Esophagus squamous epithelium (tissue), 5 donors: ENCODE measurements at places on chromosomes 3 and 15.

- no peak for DNase-seq
Measured at GRCh38 chr3:59981377-59981776, 931.6 kb upstream of the CFAP20DC start.

DNA sequence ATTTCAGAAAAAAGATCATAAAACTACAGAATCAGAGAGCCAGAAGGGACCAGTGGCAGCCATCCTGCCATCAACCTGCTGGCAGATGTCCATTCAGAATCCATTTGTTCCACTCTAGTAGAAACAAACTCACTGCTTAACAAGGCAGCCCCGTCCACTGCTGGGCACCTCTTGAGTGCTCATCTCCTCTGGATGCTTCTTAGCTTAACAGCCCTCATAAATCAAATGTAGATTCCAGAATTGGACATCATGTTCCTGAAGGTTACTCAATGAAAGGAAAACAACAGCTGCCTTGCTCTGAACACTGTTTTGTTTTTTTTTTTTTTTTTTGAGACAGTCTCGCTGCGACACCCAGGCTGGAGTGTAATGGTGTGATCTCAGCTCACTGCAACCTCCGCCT lies 37.3 kb downstream of the ABCC5 start:
- no peak for DNase-seq

DNA sequence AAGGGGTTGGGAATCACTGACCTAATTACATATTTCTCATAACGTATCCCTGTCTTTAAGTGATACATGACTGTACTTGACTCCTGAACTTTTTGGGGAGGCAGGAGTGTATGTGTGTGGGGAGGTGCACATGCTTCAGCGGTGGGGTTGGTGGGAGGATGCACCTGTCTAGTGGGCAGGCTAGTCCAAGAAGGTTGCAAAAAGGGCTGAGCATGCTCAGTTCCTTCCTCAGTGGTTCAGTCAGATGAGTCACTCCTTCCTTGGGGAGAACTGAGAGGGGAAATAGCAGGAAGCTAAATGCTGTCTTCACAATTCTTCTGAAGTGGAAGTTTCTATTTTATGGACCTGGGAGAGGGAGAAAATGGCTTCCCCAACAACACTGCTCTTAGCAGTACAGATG lies 24.6 kb upstream of the AP4E1 start:
- no peak for DNase-seq

DNA sequence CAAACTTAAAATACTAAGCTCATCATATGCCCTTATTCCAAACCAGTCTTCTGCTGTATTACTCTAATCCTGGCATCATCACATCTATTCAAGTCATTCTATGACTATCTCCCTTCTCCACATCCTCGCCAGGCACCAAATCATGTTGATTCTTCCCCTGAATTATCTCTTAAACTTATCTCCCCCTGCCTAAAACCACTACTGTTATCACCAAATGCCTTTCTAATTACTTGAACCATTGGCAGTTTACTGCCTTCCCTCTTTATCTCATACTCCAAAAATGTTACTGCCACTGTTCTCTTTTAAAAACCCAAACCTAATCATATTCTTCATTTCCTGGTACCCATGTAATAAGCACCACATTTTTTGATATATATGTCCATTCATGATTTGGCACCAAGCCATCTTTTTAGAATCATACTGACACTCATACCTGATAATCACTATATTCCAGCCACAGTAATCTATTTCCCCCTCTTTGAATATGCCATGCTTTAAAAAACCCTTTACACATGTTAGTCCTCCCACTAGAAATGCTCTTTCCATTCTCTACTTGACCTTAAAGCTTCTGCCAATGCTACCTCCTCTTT lies 126.8 kb downstream of the PEAK1 start:
- no peak for DNase-seq

GRCh38 chr3:74435631-74436030 lies 178.8 kb downstream of the CNTN3 start:
- DNase-seq, result no peak

DNA sequence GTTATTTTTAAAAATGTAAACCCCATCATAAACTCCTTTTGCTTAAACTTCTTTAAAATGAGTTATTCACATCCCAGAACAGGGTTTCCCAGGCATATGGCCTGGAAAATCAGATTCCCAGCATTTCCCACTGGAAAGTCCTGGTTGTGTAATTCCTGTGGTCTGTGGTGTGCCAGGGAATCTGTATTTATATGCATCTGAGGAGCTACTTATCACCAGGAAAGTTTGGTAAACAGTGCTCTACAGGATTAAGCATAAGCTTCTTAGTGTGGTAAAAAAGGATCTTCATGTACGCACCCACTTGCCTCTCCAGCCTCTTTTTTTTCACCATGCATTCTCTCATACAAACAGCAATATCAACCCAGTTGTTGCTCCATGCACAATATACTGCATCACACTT lies 28.2 kb downstream of the MEIS2 start:
- DNase-seq, result no peak

- DNase-seq, result no peak
Measured at GRCh38 chr3:54653456-54654195, 274.2 kb downstream of the LRTM1 start.

GRCh38 chr3:26293329-26293844 lies 329.2 kb upstream of the LRRC3B start:
- no peak for DNase-seq

DNA sequence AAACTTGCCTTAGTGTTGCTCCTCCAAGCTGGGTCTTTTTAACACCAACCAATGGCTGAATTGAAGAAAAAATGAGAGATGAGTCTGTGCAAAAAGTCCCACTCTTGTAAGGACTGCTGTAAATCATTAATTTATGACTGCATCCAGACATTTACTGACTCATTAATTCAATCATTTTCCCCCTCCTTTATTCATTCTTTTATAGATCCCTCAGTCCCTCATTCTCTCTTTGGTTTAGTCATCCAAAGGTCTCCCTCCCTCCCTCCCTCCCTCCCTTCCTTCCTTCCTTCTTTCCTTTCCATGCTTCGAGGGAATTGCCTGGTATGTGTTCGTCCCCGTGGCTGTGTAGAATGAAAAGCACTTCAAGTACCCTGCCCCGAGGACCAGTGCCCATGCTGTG lies 35.3 kb upstream of the MRPS22 start:
- no peak for DNase-seq

DNA sequence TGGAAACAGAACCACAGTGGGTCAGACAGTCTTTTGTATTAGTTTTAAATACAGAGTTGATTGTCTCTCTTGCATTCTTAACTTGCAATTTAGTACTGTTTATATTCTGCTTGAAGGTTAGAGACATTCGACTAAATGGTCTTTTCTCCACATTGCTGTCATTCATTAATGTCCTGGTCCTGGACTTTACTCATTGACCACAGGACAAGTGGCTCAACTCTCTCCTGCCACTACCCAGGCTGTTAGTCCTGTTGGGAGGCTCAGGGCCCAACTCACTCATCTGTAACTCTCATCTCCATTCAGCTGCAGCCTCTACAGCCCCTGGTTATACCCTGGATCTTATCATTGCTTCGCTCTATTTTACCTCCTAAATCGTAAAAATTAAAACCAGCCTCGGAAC lies 427.4 kb downstream of the LPP start:
- DNase-seq, result no peak

GRCh38 chr3:194739498-194740284 lies 54.0 kb downstream of the FAM43A start:
- DNase-seq, result no peak

GRCh38 chr15:52532427-52532826 lies 3.7 kb upstream of the MYO5A start:
- no peak for DNase-seq

DNA sequence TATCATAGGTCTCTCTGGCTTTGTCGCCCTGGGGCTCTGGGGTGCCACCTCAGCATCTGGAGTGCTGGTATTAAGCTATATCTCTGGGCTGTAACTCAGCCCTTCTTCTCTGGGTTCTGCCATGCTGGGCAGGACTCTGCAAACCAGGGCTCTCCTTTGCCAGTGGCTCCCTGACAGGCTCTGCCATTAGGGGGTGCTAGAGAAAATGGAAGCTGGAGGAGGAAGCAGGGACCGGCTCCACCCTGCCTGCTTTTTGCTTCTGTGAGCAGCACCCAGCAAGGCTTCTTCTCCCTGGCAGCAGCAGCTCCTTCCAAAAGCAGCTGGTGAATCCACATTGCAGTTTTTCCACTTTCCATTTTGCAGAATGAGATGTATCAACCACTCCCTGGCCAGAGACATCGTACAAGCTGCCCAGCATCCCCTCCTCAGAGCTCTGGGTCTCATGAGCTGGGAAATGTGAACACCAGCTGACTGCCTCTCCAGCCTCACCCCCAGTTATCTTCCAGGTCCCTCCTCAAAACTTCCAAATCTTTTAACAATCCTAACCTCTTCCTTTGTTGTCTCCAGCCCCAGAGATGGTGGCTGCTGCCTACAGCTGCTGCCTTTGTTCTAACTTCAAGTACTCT lies 165.0 kb downstream of the ABHD5 start:
- no peak for DNase-seq

DNA sequence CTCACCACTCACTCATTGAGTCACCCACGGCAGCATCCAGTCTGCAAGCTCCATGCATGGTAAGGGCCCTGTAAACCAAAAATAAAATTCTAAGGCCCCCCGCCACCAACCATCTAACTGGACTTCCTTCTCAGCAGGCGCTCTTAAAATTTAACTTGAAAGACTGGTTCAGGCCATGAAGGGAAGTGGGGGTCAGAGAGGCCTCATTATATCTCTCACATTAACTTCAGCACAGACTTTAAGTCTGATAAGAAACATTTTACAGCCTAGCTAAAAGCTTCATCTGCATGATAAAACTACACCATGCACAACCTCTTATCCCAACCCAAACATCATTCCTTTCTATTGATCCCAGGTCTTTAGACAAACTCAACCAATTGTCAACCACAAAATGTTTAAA lies 38.5 kb downstream of the FBLN2 start:
- DNase-seq, result no peak

- no peak for DNase-seq
Measured at GRCh38 chr3:13706886-13707285, 158.0 kb downstream of the FBLN2 start.

- no peak for DNase-seq
Measured at GRCh38 chr3:150068440-150069153, 97.9 kb upstream of the PFN2 start.

GRCh38 chr3:42042747-42043098 lies 48.4 kb upstream of the TRAK1 start:
- no peak for DNase-seq

DNA sequence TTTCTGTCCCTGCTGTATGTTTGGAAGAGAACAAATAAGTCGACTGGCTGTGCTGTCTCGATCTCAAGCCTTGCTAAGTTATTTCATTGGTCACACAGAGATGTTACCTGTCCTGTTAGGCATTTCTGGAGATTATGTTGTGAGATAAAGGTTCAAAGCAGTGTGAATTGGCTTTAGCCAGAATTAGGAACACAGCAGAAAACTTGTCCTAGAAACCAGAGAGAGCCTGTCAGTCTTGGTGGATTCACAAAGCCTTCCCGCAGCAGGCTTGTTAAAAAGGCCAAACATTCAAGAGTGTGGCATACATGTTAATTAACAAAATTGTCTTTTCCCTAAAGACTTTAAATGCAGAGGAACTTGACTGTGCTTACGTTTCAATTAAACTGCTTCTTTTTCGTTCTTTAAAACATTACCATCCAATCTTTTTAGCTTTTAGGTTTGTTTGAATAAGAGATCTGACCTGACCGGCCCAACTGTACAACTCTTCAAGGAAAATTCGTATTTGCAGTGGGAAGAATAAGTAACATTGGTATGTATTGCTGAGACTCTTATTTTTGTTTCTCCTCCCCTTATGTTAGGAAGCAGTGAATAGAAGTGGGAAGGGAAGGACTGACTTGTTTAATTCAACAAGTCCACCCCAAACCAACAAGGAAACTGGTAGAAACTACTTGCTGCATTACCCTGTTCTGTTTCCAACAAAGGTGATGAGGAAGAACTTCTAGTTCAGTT lies 25.2 kb downstream of the ABHD2 start:
- DNase-seq, result no peak

DNA sequence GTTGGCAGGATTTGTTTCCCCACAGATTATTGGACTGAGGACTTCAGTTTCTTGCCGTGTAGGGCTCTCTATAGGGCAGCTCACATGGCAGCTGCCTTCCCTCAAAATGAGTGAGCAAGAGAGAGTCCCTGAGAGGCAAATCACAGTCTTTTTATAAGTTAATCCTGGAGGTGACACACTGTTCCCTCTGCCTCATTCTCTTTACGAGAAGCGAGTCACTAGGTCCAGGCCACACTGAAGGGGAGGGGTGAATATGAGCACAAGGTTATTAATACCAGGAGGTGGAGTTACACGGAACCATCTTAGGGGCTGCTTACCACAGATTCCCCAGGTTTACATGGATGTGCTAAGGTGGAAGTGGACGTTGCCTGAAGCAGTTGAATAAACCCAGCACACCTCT lies 77.0 kb downstream of the LPP start:
- DNase-seq, result no peak

DNA sequence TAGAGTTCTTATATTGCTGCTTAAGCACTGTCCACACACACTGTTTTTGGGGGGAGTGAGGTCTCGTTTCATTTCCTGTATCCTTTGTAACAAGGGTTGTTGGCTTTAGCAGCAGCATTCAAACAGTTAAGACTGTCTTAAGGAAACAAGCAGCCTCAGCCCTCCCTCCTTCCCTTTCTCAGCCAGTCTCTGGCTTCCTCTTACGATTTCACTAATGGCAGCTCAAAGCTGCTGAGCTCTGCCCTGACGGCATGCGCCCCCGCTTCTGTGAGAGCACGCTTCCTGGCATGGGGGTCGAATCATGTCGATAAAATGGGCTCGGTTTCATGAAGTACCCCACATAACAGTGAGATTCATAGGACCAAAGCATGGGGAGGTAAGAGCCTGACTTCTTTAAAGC lies 105.0 kb downstream of the KLHL25 start:
- DNase-seq, result no peak

GRCh38 chr3:107236655-107237337 lies 140.4 kb upstream of the CCDC54 start:
- DNase-seq, result no peak

DNA sequence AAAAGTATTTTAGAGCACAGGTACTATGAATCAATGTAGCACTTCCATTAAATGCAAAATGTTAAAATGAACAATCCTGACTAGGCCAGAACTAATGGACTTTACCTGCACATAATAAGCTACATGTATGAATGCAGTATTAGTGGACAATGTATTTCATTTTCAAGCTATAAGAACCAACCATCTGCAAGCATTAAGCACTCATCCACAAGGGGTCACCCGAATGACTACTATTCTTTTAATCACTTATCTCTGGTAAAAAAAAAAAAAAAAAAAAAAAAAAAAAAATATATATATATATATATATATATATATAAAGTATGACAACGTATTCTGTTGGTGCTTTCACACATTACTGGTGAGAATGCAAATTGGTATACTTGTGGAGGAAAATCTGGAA lies 7.2 kb downstream of the HERC1 start:
- no peak for DNase-seq

DNA sequence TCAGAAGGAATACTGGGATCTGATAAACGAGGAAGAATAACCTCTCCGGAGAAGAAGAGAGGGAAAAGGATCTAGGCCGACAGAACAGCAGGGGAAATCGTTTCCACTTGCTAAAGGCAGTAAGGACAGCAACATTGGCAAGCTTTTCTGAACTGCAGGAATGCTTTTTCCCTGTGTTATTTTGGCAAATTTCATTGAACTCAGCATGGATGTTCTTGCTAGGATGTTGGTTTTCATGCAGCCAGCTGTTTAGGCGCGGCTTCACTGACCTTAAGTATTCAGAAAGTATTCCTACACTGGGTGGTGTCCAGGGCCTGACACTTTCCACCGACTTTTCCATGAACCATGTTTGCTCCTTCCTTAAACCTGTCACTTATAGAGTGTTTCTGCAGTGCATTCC lies 489.7 kb downstream of the CNTN3 start:
- DNase-seq, result no peak

GRCh38 chr3:190811775-190812480 lies 50.6 kb downstream of the GMNC start:
- no peak for DNase-seq
